Fibroblast of the aortic adventitia (primary cell): ENCODE measurements at places on chromosomes 4 and X. TPM values are rescaled to one million over a fixed set of nuclear protein-coding genes. Genes with fewer than 3 reads are reported as not detected.

GRCh38 chr4:181643466-181643865 is 599.7 kb upstream of the TENM3 start:
- no peak for DNase-seq

Gene TIGD4
- 0.25 and 0.27 TPM in 2 replicates for total RNA-seq

GRCh38 chrX:107146670-107147069 is 28.0 kb upstream of the RBM41 start:
- peak; percentile 11 for DNase-seq

Gene STPG2
- total RNA-seq, result 0.18 TPM in 1 of 2 replicates, not detected in the other

DNA sequence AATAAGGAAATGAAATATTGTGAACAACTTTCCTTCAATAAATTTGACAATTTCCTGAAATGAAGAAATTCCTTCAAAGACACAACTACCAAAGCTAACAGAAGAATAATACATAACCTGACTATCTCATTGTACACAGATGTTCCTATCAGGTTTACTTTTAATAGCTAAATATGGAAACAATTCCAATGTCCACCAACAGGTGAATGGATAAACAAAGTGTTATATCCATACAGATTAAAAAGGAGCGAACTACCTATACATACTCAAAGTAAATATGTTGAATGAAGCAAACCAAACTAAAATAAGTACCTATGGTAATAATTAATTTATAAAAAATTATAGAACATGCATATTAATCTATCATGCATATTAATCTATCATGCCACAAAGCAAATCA is 554.9 kb downstream of the PPP4R3C start:
- DNase-seq, result no peak

GRCh38 chrX:39750256-39750790 is 347.4 kb downstream of the BCOR start:
- no peak for DNase-seq

- no peak for DNase-seq
Observed at GRCh38 chr4:185916683-185917082, 104.7 kb upstream of the SORBS2 start.

DNA sequence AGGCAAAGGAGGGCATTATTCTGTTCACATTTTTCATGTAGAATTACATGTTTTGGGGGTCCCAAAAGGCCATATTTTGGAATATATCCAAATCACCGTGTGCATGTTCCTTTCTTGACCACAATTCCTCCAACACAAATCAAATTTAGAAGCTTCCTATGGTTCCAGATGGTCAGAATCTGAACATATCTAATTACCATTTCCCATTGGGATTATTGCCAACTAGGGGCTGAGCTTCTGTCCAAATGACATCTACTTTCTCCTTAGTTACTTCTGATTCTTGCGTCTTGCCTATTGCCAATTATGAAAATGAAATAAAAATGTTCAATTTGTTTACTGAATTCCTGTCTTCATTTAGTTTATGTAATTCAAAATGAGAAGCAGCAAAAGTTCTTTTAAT is 163.7 kb downstream of the CPE start:
- no peak for DNase-seq

Gene GPC3
- 16.4 TPM in 1 of 2 replicates, not detected in the other for total RNA-seq

GRCh38 chr4:175540732-175541131 is 271.3 kb downstream of the GPM6A start:
- no peak for DNase-seq

DNA sequence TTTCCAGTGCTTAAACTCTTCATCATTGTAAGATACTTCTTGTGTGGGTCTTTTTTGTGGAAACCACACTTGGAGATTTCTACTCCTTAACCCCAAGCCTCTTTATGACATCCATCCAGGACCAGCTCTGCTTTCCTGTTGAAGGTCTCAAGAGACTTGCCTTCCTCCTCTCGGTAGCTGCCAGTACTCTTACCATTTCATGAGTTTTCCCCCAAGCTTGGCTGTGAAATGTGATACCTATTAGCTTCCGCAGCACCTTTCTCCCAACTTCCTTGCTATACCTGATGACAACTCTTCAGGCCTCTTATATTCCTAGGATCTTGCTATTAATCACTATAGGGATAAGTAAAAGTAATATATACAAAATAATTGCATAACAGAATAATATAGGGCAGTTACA is 1.9 kb upstream of the DCK start:
- DNase-seq, result no peak

Gene GABRQ
- total RNA-seq, result not detected in 2 replicates

DNA sequence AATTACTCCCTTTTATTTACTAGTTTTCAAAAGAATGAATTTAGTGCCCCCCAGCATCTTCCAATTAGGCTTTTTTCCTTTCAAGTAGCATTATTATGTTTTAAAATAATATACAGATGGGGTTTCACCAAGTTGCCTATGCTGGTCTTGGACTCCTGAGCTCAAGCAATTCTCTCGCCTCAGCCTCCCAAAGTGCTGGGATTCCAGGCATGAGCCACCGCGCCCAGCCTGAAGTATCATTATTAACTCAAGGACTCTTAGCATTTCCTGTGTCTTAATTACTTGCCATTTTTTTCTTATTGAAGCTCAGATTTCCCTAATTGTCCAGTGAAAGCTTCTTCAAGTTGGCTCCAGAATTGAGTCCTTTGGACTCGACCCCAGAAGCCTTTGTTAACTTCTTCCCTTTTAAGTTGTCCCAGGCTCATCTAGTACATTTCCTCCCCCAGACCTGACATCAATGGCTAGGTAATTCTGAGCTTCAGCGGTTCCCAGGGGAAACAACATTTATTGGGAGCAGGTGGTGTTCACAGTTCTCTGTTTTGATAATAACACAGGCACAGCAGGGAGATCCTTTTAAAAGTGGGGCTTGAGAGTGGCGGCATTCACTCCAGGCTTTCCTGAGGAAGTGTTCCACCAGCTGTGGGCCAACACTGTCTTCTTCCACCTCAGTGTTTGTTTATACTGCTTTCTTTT is 10.0 kb downstream of the SAT1 start:
- no peak for DNase-seq

GRCh38 chrX:107723511-107723910 is 52.1 kb downstream of the TSC22D3 start:
- no peak for DNase-seq

GRCh38 chr4:176791591-176792325 is 964 bp downstream of the VEGFC start:
- peak; percentile 64 for DNase-seq

Gene PNMA5
- not detected in 2 replicates for total RNA-seq

DNA sequence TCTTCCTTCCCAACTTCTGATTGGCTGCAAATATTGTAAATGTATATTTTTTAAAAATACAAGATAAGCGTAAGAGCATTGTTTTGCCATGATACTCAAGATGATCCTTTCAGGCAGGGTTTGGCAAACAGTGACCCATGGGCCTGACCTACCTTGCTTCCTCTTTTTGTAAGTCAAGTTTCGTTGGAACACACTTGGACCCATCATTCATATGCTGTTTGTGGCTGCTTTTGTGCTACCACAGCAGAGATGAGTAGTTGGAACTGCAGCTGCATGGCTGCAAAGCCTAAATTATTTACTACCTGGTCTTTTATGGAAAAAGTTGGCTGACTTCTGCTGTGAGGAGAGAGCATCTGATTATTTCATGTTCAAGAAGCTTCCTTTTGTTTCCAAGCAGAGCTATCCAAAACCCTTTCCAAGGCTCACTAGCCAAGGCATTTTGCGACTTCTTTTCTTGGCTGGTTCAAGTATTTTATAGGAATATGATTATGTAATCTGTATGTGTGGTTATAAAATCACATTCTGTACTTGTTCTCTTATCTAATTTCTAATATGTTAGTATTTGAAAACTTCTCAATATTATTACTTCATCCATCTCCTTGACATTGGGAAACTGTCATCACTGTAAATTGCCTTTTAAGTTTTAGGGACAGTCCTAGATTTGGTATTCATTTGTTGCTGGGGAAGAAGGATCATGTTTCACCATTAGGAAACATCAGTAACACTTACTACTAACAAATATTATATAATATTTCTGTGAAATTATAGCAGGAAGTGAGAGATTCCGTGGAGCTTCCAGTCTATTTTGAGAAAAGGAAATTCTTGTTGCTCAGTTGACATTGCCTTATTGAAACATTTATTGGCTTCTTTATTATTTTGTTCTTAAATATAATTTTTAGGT is 109.2 kb downstream of the ARHGAP10 start:
- DNase-seq, result peak; percentile 51

GRCh38 chr4:7912826-7913225 is 26.8 kb downstream of the AFAP1 start:
- no peak for DNase-seq

Gene PWWP3B
- total RNA-seq, result 8.1 TPM in 1 of 2 replicates, not detected in the other

Gene SLC6A14
- total RNA-seq, result not detected in 2 replicates

- DNase-seq, result no peak
Observed at GRCh38 chrX:3351276-3351675, 4.8 kb upstream of the MXRA5 start.

GRCh38 chrX:2714551-2714950 is 23.5 kb downstream of the CD99 start:
- DNase-seq, result no peak

DNA sequence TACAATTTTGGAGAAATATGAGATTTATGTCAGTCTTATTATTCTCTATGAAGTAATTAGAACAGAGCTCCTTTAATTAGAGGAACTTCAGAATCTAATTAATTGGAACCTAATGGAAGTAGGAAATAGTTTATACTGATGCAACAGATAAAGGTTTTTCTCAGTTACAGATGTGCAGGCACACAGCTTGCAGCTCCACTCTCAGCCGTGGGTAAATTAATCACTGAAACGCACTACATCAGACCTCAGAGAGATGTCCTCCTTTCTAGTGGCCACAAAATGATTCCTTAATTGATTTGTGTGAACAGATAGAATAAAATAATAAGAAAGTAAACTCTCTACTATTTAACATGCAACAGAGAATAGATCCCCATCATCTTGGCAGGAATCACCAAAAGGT is 21.5 kb upstream of the NPY2R start:
- no peak for DNase-seq

Gene MAGEH1
- total RNA-seq, result 11.4 and 26.1 TPM in 2 replicates

DNA sequence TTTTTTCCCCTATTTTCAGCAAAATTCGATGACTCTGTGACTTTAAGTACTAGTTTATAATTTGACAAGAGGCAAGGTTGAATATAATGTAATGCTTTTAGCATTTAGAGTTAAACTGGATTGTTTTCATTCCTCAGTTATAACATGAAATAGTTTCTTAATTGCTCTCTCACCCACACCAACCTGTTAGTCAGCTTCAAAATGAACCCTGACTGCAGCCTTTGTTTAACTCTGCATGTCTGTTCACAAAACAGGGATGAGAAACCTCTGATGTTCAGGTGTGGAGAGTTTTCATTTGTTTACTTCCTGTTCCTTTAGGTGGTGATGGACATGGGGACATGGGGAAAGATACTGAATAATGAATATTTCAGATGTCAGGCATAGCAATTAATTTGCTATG is 49.9 kb upstream of the MND1 start:
- DNase-seq, result no peak

DNA sequence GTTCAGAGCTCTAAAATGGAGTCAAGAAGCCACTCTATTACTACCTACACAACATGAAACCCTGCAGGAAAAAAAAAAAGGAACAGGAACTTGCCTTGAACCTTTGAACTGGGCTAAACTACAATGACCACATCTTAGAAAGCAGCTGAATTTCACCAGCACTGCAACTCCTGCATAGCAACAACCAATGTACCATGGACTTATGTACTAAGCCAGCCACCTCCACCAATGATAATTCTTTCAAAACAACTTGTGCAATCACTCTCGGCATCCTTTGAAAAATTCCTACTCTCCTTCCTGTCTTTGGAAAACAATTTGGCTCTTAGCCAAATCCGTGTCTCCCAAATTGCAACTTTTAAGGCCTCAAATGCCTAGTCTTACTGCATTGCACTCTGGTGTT is 26.8 kb upstream of the FMR1 start:
- no peak for DNase-seq

Gene TRPC5OS
- not detected in 2 replicates for total RNA-seq

DNA sequence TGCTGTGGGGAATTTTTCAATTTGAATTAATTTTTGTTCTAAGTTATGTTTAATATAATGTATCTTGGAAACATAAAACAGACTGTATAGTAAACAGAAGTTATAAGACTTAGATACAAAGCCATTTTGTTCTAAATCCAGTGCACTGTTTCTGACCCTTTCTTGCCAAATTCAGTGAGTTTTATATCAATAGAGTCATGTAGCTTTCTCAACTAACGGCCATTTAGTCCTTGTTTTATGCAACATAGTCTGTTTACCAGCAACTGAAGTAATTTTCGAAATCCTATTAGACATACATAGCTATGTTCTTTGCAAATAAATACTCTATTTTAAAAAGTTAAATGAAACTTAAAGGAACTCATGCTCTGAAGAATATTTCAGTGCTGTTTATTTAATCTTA is 242.8 kb downstream of the ADGRL3 start:
- DNase-seq, result no peak

Gene EMCN
- 0.90 and 0.99 TPM in 2 replicates for total RNA-seq

- no peak for DNase-seq
Observed at GRCh38 chr4:153138736-153139135, 65.5 kb upstream of the TRIM2 start.

- no peak for DNase-seq
Observed at GRCh38 chr4:41465146-41465761, 72.7 kb upstream of the LIMCH1 start.

GRCh38 chrX:12229986-12230385 is 91.7 kb downstream of the FRMPD4 start:
- DNase-seq, result no peak

GRCh38 chr4:95637043-95637600 is 88.3 kb upstream of the UNC5C start:
- peak; percentile 0 for DNase-seq
